Activated T-cell treated with anti-CD3 and anti-CD28 coated beads, Interleukin-2, amount 50 U/mL, for 72 hours (primary cell): ENCODE measurements at places on chromosomes 13 and 19. TPM values are rescaled to one million over a fixed set of nuclear protein-coding genes. Genes with fewer than 3 reads are reported as not detected.

GRCh38 chr13:51865838-51866237 lies 4.1 kb downstream of the CCDC70 start:
- H3K4me1 ChIP-seq: peaks cover 24% of the 10 kb centered on the region
- no peaks in the 10 kb centered on the region for H3K36me3 ChIP-seq

WDR62 gene
- 19.8 TPM for total RNA-seq

PINLYP gene
- total RNA-seq: 8.9 TPM

GRCh38 chr19:43507880-43508279 lies 3.3 kb upstream of the PHLDB3 start:
- no peak overlapping the region for H3K4me3 ChIP-seq
- H3K27ac ChIP-seq: no peak overlapping the region
- H3K36me3 ChIP-seq: peaks cover 3% of the 10 kb centered on the region
- H3K27me3 ChIP-seq: no peaks in the 10 kb centered on the region
- DNase-seq: no peak

DNA sequence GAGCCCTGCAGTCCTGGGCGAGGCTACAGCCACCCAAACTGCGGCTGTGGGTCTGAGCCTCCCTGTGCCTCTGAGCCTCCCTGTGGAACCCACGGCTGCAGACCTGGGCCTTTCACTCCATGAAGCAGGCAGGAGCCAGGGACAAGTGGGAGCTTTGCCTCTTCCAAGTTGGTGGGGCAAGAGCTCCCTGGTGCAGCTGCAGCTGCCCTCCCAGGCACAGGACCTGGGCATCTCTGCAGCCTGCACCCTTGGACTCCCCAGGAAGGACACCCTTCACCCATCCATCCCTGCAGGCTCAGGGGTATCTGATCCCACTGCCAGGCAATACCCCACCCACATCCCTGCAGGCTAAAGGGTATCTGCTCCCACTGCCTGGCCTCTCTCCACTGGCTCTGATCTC lies 2.3 kb downstream of the TEX26 start:
- H3K36me3 ChIP-seq: no peaks in the 10 kb centered on the region
- no peak for DNase-seq
- no peaks in the 10 kb centered on the region for H3K4me1 ChIP-seq
- H3K27ac ChIP-seq: no peak overlapping the region
- H3K4me3 ChIP-seq: no peak overlapping the region
